ENCODE measurements at places on chromosomes 1 and 21.

DNA sequence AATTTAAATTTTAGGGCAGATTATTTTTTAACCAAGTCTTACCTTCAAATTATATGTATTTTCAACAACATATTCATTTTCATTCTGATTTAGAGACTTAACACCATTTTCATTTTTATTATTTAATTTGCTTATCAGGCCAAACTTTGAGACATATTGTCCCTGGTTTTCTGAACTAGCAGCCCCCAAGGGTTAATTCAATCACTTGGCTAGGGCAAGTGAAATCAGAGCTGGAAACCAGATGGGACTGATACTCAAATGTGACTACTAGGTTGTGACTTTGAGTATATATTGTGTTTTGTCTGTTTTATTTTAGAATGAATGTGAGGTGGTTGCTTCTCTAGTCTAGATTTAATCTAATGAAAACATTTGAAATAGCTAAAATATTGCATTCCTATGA lies 198.9 kb upstream of the PTGFR start:
- no peak for DNase-seq

GRCh38 chr1:232239998-232240397 lies 389.9 kb downstream of the SIPA1L2 start:
- DNase-seq, result no peak

DNA sequence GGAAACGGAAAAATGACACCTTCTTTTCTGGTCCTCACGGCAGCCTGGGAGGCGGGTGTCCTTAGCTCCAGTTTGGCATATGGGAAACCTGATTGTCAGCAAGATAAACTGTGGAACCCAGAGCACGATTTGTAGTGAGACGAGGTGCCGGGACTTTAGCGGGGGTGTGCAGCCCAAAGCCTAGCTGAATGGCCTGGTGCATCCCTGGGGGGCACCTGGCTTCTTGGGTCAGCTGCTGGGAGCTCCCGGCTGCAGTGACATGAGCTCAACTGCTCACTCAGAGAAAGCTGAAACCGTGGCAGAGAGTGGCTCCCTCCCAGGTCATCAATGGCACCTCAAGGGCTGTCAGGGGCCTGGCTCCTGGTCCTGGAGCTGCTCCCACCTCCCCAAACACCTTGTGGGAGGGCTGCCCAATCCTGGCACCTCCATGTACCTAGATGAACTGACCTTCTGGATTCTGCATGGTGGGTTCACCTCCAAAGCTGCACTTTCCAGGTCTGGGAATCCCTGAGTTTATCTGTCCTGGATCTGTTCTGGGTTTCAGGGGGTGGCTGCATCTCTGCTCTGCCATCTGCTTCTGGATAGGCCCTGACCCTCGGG lies 260.5 kb downstream of the MATN1 start:
- DNase-seq, result no peak

DNA sequence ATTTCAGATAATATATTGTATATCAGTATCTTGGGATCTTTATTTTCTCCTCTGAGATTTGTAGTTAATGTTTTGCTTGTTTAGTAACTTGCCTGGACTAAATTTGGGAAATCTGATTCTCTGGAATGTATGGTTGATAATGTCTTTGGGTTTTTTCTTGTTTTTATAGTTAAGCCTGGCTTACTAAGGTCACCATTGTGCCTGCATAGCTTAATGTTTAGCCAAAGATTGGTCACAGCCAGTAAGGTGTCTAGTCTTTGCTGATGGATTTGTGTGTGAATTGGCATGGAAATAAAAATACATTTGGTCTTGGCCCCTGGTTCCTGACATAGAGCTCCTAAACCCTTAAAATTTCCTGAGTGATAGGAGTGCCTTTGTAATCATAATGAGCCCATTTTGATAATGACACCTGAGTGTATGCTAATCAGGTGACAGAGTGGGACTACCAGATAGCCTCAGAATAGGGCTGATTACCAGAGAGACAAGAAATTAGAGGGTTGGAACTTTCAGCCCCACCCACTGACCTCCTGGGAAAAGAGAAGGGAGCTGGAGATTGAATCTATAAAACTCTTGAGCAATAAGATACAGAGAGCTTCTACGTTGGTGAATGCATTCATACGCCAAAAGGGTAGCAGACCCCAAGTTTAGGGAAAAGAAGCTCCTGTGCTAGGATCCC lies 47.9 kb upstream of the NUF2 start:
- no peak for DNase-seq

DNA sequence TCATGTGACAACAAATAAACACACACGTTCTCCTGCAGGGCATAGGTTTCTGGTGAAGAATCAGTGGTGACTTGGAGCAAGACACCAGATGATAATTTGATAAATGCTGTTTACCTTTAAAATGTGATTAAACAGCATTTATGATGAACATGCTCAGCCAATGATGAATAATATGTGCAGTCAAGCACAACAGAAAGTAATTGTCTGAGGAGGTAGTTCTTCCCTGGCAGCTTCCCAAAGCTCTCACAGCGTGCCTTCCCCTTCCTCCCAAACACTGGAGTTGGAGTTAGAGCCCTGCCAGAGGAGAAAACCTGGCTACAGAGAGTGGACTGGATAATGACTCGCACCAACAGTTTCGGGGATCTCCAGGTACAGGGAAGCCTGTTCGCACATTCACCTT lies 463.5 kb downstream of the SMYD3 start:
- no peak for DNase-seq

DNA sequence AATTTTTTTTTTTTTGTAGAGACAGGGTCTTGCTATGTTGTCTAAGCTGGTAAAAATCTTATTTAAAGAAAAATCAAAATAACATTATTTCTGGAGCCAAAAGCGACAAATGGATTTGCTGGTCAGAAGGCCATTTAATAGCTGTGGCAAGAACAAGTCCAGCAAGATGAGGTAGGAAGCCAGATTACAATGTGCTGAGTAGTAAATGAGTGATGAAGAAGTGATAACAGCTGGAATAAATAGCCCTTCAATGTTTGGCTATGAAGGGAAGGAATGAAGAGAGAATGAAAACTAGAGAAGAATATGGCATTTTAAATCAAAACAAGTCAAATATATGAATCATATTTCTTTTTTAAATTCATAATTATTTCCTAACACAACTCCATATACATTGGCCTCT lies 34.5 kb downstream of the SYDE2 start:
- DNase-seq, result no peak

- DNase-seq, result no peak
These were observed 249.3 kb upstream of the DUSP10 start for GRCh38 chr1:221991221-221991620.

GRCh38 chr1:73868810-73869336 lies 329.1 kb downstream of the LRRIQ3 start:
- DNase-seq, result no peak

GRCh38 chr21:34790834-34791233 lies 122.0 kb downstream of the CLIC6 start:
- DNase-seq, result no peak

- DNase-seq, result no peak
These were observed 549.2 kb upstream of the BRINP3 start for GRCh38 chr1:191026828-191027227.

DNA sequence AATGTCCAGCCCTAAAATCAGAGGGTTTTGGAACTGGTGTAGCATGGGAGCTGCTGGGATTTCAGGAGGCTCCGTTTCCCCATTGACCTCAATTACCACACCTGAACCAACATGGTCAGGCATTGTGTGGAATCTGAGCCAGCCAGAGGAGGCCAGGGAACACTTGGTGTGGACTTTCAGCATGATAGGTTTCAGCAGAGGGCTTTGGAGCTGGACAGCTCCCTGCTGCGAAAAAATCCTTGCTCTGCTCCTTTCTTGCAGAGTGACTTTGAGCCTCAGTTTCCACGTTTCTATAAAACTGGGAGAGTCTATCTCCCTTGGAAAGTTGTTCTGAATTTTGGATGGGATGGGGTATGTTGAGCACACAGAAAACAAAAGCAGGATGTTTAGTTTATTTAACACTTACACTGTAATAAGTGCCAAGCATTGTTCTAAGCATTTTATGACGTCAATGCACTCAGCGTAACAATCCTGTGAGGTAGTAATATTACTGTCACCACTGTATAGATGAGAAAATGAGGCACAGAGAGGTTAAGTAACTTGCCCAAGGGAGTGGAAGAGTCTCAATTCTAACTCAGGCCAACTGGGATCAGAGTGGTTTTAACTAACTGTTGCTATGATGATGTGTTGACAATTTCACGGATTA lies 168.0 kb downstream of the GRIK3 start:
- no peak for DNase-seq

DNA sequence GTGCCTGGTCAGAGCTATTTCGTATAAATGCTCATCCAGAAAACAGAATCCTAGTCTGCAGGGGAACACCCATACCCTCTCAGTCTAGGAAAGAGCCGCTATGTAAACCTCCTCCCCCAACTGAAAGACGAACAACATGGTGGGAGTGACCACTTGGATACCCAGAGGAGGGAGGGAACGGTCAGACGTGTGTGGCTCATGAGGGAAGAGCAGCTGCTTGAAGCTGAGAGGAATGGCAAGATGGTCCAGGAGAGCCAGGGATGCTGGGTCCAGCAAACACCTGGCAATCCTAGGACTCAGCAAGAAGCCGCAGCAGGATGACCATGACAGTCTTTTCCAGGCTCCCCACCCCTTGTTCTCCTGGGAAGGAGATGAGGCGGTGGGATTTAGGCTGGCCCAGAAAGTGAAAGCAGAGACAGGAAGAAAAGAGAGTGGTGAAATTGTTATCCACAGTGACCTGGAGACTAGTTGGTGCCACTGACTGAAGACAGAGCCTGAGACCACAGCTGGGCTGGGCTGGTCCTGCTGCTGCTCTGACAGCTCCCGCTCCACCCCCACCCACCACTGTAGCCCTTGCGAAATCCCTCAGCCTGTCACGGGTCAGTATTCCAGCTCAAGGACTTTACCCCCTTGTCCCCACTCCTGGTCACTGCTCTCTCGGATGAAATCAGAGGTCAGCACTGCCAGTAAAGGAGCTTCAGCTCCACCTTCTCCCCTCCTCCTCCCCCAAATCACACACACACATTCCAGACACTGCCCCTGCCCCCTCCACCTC lies 3.6 kb downstream of the CERS2 start:
- no peak for DNase-seq

GRCh38 chr1:63547621-63548294 lies 24.4 kb downstream of the EFCAB7 start:
- no peak for DNase-seq

GRCh38 chr21:42681296-42682206 lies 28.1 kb downstream of the PDE9A start:
- no peak for DNase-seq

GRCh38 chr1:94925004-94925403 lies 1.9 kb downstream of the CNN3 start:
- no peak for DNase-seq

DNA sequence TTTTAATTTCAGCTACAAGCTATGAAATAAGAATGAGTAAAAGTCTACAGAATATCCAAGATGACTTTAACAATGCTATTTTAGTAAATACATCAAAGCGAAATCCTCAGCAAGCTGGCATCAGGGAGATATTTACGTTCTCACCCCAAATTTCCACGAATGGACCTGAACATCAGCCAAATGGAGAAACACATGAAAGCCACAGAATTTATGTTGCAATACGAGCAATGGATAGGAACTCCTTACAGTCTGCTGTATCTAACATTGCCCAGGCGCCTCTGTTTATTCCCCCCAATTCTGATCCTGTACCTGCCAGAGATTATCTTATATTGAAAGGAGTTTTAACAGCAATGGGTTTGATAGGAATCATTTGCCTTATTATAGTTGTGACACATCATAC lies 13.7 kb upstream of the CLCA1 start:
- DNase-seq, result no peak

DNA sequence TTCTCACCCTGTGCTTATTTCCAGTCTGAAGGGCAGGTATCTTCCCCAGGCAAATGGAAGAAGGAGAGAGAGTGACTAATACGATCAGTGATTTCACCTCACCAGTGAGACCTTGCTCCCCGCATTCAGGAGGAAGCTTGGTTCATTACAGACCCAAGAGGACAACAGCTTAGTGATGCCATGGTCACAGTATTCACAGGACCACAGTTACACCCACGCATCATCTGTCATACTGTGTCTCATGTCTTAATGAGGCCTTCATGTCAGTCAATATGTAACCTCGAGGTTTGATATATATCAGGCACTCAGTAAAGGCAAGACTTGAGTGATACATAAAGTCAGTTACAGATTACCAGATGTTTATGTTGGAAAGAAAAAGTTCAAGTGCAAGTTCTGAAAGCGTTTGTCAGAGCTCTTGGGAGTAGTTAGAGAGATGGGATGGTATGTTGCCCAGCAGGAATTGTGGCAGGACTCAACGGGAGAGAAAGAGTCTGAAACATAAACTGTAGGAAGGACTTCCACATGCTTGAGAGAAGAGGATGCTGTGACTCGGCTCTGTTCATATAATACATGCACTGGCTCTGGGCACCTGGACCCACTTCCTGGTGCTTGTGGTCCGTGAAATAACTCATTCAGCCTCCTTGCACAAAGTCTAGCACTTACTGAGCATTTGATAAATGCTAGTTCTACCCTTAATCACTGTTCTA lies 33.3 kb downstream of the GNPAT start:
- DNase-seq, result no peak

DNA sequence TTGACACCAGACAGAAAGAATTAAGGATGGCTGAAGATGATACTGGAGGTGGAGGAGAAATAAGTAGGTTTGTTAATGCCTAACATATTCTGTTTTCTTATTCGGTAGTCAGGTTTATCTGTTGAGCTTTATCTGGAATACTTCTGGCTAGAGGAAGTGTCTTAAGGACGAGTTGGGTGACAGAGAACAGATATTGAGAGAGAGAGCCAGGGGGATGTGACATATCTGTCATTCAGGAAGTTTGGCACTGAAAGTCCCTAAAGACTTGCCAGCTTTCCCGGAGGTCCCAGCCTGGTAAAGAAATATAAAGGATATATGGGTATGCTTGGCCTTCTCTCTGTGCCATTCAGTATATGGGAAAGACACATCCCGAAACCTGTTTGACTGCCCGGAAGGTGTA lies 280.6 kb downstream of the ZP4 start:
- no peak for DNase-seq

DNA sequence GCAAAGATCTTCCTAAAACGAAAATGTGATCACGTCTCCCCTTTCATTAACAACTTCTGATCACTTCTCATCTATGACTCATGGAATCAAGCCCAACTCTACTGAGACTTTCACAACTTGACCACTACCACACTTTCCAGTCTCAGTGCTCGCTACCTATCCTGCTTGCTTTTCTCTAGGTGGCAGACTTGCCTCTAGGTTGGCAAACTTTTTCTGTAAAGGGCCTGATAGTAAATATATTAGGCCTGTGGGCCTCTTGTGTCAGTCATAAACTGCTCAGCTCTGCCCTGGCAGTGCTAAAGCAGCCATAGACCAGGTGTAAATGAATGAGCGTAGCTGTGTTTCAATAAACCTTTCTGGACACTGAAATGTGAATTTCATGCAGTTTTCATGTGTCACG lies 21.5 kb upstream of the HMGB4 start:
- no peak for DNase-seq

GRCh38 chr1:55035904-55036303 lies 3.4 kb upstream of the PCSK9 start:
- no peak for DNase-seq

Measured in amygdala (tissue), 56 donors.